ENCODE measurements at places on chromosomes 5 and 9.

GRCh38 chr9:19451240-19452087 lies 42.7 kb downstream of the ACER2 start:
- no peak for DNase-seq

- DNase-seq: no peak
These were observed 95.0 kb upstream of the RUFY1 start for GRCh38 chr5:179455320-179455719.

DNA sequence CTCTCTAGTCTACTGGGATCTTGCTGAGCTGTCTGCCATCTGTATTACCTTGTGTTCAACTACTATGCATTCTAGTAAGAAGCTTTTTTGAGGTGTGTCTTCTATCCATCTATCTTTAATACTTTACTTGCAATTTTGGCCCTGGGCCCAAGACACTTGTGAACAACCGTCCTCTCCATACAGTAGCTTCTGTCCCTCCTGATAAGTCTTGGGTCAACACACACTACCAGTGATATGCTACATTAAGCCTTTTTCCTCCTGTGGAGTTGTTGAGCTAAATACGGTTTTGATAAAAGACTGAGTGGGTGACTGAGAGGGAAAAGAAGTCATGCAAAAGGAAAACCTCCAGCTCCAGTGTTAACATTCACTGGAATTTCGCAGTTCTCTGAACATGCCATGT lies 133.3 kb upstream of the PCA3 start:
- no peak for DNase-seq

DNA sequence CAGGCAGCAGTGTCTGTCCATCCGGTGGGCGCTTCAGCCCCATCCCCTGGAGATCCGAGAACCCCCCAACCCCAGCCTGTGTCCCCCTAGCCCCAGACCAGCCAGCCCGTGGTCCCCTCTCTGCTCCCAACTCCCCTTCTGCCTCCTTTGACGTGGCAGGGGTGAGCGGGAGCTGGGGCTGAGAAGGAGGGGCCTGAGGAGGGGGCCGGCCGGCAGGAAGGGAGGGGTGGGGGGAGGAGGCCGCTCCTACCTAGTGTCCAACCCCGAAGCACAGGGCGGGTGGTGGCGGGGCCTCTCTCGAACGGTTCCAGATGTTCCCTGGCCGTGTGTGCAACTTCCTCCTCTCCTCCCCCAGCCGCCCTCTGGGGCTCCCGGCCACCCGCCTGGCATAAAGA lies 31.0 kb downstream of the GOLGA2 start:
- no peak for DNase-seq

DNA sequence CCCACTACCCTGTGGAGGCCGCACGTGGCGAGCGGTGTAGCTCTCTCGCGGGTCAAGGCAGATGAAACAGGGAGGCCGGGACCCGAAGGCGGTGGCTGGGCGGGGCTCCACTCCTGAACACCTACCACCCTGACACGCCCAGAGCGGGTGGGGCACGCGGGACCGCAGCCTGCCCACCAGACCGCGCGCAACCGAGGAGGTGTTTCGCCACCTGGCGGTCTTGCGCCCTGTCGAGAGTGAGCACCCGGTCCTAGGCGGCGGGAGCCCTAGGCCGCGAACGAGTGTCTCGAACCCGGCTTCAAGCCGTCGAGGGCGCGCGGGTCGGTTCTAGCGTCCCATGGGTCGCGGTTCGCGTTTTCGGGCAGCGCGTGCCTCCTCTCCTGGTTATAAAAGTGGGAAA lies 2.2 kb upstream of the EXOSC3 start:
- no peak for DNase-seq

DNA sequence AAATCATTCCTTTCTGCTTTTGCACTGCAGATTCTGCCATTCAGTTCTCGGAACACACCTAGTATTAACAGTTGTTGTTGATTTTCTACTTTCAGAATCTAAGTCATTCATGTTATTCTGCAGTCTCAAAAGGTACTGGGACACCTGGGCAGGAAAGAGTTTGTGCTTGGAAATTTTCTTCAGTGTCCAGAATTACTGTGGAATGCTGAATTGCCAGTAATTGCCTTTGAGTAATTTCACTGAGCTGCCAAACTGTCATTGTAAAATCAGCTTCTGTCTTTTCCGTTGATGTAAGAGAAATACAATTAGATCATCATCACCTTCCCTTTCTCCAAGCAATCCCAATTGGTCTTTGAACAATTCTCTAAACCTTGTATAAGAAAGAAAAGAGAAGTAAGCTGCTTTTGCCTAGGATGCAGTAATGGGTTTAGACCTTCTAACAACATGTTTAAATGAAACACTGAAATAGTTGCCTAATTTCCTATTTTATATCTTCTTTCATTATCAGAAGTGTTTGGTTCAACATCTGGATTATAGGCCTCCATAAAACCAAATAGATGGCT lies 75.7 kb upstream of the TGFBR1 start:
- DNase-seq: no peak

DNA sequence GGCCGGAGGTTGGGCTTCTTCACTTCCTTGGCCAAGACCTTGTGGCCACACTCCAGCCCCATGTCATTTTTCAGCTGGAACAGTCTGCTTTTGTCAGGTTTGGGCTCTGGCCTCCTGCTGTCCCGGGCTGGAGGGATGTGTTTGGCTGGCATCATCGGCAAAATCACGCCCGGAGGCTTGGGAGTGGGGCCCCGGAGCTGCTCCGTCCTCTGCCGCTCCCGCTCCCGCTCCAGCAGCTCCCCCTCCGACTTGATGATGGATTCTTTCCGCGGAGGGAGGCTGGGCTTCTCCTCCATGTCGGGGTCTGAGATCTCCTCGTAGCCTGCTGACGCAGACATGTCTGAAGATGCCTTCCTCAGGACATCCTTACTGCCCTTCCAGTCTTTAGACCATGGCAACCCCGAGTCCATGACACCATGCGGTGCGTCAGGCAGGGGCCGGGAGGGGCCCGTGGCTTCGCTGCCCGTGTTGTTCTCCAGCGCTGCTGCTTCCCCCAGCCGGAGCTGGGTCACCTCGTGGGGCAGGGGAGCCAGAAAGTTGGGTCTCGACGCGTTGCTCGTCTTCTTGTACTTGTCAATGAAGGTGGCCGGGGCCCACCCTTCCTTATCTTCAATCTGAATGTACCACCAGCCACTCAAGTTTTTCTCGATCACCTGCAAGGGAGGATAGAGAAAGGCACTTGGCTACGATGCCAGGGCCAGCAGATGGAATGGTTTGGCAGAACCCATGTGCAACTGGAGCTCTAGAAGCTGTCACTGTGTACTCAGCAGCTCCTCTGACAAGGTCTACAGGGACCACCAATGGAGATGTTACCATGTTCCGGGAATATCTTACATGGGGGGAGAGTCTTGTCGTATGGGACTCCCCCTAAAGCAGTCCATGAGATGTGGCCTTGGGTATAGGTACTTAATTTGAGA lies 56.0 kb upstream of the UBTD2 start:
- no peak for DNase-seq

DNA sequence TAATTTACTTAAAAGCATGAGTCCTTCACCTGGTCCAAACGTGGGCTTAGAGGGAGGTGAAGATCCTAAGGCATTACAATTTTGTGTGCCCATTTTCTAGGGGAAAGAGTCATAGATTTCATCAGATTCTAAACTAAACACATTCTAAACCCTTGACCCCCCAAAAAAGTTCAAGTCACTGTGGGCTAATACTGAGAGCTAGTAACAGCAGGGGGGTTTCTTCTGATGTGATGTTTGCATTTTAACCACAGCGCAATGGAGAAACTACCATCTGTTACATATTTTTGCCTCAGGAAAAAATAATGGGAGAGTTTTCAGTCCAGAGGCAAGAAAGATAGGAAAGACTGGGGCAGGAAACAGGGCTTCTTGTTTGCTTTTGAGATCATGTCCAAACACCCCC lies 110.8 kb upstream of the SLC1A3 start:
- DNase-seq: no peak

DNA sequence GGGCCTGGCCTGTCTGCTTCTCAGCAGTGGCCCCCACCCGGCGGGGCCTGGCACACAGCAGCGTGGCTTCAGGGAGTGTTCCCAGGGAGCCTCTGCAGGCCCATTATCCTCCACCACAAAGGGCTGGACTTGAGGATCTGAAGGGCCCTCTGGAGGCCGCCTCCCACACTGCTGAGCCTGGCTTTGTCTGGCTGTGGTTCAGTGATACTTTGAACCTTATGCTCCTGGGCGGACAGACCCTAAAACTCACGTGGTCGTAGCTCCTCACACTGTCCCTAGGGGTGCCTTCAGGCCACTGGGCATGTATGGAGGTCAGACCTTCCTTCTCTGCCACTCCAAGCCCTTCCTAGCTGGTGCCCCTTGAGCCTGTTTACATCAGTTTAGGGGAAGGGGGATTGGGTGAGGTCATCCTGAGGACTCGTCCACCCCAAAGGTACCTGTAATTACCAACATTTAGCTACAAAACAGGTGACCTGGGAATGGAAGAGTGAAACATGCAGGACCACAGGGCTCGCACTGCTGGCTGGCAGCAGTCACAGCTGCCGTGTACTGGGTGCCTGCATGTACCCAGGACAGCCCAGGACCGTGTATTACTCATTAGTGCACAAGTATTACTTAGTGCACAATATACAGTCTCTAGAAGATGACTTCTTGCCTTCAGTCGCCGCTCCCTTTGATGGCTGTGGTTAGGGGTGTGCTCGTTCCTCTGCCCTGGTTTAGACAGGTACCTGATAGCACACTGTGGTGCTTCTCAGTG lies 8.5 kb downstream of the GRHPR start:
- DNase-seq: no peak

DNA sequence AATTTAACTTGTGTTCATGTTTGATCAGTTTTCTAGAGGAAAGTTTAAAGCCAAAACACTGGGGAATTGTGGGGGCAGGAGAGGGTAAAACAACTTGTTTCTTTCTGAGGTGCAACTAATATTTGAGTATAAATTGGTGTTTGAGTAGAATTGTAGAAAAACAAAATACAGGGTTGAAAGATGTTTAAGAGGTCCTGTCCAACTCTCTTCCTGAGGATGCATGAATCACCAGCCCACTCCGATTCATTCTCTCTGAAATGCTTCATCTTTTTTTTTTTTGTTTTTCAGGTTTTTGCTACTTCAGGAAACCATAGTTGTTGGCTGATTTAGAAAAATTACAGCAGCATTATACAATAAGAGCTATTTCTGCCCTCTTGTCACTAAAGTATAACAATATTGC lies 42.4 kb upstream of the TMC1 start:
- no peak for DNase-seq

GRCh38 chr5:76337953-76338451 lies 65.1 kb upstream of the IQGAP2 start:
- no peak for DNase-seq

- DNase-seq: no peak
These were observed 272.9 kb upstream of the PTGER4 start for GRCh38 chr5:40406741-40407211.

- peak; percentile 59 for DNase-seq
These were observed 2.5 kb upstream of the ISL1 start for GRCh38 chr5:51380603-51381207.

DNA sequence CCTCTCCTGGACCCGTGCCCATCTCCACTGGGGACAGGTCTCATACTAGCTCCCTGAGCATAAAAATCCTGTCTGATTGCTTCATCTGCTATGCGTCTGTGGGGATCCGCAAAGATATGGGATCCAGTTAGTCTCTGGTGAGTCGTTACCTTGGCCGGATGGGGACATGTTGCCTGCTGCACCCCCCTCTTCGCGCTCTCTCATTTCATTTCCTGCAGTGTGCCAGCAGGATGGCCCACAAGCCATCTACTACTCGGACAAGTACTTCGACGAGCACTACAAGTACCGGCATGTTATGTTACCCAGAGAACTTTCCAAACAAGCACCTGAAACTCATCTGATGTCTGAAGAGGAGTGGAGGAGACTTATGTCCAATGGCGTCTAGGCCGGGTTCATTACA lies 17.0 kb upstream of the CEP78 start:
- no peak for DNase-seq

- no peak for DNase-seq
These were observed 45.7 kb upstream of the GHR start for GRCh38 chr5:42377496-42377895.

DNA sequence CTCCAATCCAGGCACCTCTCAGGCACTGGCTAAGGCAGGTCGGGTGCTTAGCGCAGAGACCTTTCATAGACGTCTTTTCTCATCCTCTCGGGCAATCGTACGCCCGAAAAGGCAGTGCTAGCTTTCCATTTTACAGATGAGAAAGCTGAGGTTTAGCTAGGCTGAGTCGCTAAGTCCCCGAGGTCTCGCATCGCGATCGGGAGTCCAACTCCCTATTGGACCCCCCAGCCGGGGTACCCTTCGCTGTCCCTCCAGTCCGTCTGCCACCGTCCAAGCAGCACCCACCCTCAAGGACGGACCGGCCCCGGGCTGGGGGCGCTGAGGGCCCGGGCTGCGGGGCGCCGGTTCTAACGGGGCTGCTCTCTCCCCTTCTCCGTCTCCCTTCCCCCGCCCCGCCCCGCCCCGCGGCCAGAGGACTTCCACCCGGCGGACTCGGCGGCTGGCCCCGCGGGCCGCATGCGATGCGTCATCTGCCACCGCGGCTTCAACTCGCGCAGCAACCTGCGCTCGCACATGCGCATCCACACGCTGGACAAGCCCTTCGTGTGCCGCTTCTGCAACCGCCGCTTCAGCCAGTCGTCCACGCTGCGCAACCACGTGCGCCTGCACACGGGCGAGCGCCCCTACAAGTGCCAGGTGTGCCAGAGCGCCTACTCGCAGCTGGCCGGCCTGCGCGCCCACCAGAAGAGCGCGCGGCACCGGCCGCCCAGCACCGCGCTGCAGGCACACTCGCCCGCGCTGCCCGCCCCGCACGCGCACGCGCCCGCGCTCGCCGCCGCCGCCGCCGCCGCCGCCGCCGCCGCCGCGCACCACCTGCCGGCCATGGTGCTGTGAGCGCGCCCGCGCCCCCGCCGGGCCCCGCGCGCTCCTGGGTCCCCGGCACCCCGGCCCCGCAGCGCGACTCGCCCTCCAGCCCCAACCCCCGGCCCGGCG lies 12.5 kb upstream of the EXOSC2 start:
- peak; percentile 81 for DNase-seq

GRCh38 chr5:157204765-157205164 lies 24.1 kb downstream of the ITK start:
- no peak for DNase-seq

DNA sequence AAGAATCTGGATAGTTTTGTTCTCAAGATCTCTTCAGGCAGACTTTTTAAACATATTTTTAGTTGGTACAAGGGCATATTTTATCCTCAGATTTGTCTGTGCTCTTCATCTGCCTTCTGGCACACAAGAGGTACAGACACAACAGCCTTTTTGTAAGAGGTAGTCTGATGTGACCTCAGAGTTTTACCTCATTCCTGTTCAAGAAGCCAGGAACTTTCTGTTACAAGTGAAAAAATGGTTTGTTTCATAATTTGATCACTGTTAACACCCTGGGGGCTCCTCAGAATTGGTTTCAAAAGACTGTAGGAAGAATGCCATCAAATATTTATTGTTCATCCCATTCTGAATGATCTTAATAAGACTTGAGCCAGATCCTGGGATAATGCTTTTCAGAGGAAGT lies 136.7 kb downstream of the PRKACG start:
- no peak for DNase-seq
